ENCODE measurements at places on chromosomes 7 and 10.

- no peak for DNase-seq
Measured at GRCh38 chr10:84477398-84478128, 149.2 kb downstream of the CCSER2 start.

- DNase-seq = no peak
Measured at GRCh38 chr10:93080350-93081046, 6.8 kb downstream of the CYP26A1 start.

DNA sequence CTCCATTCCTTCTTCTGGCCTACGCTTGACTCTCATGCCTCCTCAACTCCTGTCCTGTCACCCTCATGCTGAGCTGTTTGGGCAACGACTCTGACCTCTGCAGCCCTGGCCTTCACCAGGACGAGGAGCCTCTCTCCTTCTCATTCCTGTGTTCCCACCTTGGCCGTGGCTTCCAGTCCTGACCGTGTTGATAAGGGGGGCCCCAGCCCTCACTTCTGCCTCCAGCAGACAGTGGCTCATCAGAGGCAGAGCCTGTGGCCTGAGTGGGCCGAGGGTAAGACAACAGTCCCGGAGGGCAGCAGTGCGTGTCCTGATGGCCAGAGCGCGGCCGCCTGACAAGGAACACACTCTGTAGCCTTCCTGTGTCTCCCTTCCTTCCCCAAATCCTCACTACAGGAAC, 61.7 kb upstream of the UBE3C start:
- DNase-seq = no peak

GRCh38 chr7:135253851-135254771, 20.5 kb downstream of the STRA8 start:
- DNase-seq = peak; percentile 80

DNA sequence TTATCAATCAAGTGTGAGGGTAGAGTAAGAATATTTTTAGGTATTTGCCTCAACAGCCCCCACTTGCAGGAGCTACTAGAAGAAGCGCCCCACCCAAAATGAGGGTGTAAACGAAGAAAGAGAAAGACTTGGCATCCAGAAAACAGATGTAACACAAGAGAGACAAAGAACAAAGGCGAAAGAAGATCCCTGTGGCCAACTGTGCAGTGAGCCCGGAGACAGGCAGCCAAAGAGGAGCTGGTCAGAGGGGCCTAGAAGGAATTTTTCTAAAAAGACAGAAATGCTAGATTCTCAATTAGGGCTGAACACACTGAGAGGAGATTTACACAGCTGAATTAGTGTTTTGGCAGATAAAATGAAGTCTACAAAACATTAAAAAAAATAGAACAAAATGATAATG, 29.6 kb upstream of the EIF5AL1 start:
- DNase-seq = no peak

DNA sequence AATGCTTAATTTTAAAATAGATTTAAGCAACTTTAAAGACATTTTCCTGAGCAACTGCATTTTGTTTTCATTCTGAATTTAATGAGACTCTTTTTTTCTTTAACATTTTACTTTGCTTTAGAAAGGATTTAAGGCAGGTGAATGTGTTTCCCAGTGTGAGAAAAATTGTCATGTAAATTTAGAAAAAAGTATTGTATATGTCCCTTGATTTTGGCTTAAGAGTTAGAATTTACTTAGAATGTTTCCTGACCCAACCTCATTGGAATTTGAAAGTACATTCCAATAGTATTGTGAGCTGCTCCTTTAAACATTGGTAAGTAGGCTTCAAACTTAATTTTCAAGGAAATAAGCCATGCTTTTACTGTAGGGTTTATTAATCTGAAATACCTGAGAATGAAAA, 110.2 kb downstream of the PTEN start:
- DNase-seq = no peak

DNA sequence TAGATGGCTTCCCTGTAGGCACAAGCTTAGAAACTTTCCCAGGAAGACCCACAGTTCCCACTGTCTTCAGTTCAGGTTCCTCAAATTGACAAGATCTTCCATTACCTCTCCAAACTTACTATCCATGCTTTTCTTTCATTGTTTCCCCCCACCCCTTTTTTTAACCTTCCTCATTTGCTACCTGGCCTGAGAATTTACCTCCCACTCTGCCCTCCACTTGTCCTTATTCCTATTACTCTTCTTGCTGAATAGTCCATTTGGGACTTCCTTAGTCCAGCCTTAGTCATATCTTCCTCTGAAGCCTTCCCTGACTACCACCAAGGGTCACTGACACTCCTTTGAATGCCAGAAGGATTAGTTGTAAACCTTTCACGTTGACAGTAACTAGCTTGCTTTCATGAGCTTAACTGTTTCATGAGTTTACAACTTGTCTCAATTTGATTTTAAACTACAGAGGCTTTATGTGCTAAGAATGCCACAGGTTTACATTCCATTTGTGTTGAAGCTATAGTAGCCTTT, 1.2 kb upstream of the CALU start:
- DNase-seq = no peak

DNA sequence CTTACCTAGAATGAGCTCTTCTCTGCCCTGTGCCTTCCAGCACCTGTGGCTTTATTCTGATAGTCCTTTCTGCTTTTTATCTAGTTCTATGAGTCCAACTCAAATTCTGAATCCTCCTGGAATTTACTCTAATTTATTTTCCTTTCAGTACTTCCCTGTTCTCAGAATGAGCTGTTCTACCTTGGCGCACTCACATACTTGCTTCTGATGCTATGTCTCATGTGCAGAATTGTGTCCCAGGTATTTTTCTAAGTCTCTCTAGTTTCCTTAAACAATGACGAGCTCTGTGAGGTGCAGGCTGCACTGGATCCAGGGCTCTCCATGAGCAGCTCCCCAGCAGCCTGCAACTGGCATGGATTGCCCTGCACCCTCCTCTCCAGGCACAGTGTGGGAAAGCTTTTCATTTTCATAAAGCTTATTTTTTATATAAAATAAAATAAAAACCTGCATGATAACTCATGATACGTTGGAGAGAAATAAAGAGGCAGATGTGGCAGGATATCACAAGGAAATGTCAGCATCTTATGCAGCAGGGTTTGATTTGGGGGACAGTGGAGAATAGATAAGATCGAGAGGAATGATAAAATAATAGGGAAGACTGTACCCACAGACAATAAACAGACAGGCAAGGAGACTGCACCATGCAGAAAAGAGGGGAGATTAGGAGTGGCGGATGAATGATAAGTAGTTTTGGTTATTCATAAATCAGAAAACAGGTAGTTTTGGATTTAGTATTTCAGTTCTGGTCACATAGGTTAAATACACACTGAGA, 258.2 kb upstream of the POM121L12 start:
- DNase-seq = no peak

DNA sequence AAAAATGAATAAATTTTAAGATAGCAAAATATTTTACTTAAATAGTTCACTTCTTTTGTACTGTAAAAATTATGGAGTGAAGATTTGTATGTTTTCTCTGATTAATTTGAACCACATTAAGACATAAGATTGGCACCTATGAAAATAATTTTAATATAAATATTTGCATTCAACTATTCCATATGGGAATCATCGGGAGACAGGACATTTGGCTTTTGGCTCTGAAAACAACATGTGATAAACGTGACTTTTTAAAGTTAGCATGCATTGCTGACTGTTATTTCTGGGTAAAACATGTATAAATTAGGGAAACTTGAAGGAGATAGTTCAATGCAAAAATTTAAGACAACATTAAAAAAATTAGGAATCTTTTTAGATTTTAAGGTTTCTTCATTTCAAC, 117.2 kb downstream of the SEMA3E start:
- DNase-seq = no peak

- no peak for DNase-seq
Measured at GRCh38 chr7:155518633-155519032, 27.7 kb downstream of the CNPY1 start.

GRCh38 chr7:2321020-2321419, 6.8 kb upstream of the SNX8 start:
- DNase-seq = no peak

GRCh38 chr7:151313857-151314256, 27.8 kb upstream of the NUB1 start:
- DNase-seq = peak; percentile 77

DNA sequence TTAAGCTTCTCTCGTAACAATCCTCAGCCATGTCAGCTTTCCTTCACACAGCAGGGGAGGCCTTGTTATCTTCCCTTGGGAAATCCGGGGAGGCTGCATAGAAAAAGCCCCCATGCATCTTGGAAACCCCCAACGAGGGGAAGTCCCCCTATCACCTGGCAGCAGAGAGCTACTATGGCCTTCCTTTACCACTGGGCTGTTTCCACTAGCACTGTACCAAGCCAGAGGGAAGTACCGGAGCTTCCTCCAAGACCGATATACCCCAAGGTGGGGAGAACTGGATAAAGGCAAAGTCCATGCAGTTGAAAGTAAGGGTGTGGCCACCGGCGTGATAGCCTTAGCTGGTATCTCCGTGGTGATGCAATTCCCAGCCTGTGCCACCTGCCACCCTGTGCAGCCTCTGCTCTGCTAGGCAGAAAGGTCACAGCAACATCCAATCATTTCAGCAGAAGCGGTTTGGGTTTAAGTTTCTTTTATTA, 4.4 kb upstream of the CLIP2 start:
- DNase-seq = no peak

DNA sequence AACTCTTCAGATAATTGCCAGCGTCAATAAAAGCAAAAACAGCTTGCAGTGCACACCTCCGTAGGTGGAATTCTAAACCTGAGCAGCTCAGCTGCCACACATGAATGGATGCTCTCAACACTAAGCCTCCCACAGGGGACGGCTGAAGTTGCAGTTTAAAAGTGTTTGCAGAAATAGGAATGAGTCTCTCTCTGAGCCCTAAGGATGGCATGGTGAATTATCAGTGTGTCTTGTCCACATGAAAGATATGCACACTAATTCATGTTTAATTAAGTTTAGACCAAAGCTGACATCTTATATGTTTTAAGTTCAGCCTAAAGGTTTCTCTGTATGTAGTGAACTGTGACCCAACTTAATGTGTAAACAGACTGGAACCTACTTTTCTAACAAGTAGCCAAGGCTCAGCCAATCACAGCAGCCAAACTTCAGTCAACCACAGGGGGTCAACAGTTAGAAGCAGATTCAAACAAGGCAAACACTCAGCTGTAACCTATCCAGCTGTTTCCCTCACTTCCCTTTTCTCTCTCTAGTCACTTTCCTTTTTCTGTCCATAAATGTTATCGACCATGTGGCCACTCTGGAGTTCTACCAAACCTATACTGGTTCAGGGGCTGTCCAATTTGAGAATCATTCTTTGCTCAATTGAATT, 38.1 kb downstream of the CTTNBP2 start:
- DNase-seq = no peak

- DNase-seq = no peak
Measured at GRCh38 chr10:11608159-11609013, 3.1 kb downstream of the USP6NL start.

- DNase-seq = no peak
Measured at GRCh38 chr7:122199171-122199570, 55.1 kb upstream of the AASS start.

DNA sequence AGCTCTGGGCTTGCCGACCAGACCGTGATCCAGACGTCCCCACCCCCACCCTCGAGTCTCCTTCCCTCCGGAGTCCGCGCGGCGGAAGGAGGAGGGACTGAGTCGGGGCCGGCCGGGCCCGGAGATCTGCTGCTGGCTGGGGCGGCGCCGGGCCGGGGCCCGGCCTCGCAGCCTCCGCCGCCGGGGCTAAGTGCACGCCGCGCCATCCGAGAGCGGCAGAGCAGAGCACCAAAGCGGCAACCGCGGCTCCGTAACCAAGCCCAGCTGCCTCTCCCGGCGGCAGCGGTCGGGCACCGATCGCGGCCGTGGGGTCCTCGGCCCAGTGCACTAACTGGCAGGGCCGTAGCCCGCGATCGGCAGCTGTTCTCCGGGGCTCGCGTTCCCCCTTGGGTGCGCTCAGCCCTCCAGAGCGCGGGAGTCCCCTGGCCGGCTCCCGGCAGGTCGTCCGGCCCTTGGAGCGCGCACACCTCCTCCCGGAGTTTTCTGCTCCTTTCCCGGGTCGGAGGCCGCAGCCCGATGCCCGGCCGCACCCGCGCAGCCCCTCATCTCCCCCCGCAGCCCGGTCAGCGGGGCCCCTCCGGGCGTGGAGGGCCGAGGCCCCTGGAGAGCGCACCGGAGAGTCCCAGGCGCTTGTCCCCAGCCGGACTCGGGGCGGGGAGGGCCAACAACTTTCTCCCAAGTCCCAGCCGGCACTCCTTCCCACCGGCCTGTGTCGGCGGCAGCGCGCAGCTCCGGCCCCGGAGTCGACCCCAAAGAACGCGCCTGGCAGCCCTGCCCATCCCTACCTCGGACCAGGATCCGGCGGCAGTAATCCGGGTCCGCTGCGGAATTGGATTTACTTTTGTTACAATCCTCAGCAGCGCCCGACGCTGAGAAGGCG, 799 bp downstream of the VAX1 start:
- DNase-seq = peak; percentile 46

DNA sequence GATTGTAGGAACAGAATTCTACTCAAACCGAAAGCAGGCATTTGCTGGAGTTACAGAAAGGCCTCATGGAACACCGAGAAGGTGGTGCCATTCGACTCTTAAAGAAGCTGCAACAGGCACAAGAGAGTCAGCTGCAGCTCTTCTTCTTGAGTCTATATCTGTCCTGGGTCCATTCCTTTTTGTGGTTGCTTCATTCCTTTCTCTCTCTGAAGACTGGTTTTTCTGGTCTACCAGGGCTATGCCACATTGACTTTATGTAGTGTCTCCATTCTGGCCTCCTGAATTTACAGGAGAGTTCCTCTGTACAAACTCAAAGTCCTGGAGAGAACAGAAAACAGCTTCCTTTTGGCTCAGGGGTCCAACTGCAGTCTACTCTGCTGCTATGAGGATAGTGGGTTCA, 132.8 kb downstream of the CFTR start:
- no peak for DNase-seq

DNA sequence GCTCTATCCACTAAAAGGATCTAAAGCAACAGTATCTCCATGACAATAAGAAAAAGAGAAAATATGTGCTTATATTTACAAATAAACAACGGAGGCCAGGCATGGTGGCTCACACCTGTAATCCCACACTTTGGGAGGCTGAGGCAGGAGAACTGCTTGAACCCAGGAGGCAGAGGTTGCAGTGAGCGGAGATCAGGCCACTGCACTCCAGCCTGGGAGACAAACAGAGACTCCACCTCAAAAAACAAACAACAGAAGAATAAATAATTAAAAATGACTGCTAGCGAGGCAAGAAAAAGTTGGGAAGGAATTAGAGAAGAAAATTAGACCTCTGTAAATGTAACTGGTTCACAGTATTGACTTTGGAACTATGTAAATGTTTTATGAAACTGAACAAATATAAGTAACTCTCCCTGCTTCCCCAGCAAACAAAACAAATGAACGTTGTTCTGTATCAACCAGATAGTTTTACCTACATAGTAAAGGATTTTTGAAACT, 17.1 kb downstream of the TRIM24 start:
- DNase-seq = no peak

All from Right ventricle myocardium superior (tissue), 1 donor.